ENCODE measurements at places on chromosomes 11 and 22.

DNA sequence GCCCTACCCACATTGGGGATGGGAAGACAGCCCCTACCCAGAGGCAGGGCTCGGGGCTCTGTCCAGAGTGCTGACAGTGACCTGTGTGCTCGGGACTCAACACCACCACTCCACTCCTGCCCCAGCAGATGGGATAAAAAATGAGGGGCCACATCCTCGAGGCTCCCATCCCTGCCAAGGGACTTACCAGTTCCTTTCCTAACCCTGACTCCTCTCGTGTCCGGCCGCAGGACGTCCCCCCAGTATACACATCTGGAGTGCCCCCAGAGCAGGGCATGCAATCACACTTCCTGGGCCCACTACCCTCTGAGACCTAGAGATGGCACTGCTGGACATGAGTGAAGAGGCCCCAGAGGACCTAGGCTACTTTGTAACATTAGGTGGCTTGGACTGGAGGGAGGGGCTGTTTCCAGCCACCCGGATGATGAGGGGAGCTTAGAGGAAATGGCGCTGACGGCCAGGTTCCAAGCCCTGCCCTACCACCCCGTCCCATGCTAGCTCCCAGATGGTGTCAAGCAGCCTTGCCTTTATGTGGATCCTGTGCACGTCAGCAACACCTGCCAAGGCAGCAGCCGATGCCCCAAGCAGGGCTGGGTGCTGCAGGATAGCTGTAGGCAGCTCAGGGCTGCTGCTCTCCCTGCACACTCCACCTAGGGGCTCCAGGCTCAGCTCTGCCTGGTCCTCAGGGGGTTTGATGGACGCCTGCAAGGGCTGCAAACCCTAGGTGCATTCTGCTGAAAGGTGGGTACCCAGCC, 86.6 kb downstream of the DGCR2 start:
- DNase-seq: no peak

GRCh38 chr11:76790251-76790650, 7.1 kb downstream of the TSKU start:
- DNase-seq: no peak

GRCh38 chr11:96817482-96818399, 427.9 kb downstream of the JRKL start:
- no peak for DNase-seq

DNA sequence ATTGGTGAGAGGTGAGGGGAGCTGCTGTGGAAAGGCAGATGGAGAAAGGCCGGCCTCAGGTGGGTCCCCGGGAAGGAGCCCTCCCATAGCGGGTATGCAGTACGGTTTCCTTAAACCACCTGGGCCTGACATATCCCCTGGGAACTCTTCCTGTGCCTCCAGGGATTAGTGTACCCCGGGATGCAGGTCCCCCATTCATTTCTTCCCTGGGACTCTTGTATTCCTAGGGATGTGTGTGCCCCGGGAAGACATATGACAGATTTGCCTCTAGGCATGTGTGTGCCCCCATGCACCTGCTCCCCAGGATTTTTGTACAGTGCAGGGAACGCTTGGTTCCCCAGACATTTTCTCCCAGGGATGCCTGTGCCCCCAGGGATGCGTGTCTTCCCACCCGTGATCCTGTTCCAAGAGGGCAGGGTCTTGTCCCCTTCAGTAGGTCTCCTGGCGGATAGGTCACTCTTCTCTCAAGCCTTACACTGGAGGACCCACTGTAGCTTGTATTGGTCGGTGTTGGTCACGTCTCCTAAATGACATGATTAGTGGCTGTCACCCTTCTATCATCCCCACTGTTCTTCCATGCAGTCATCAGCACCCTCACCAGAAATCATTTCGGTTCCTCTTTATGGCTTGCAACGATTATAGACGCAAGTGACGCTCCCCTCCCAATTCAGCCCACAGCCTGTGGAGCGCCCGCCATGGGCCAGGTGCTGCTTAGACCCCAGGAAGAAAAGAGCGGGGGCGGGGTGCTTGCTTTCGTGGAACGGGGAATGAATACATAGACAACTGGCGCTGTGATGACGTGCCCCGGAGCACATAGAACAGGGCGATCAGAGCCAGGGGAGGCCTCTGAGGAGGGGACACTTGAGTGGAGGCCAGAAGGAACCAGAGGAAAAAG, 1.3 kb downstream of the PARVB start:
- no peak for DNase-seq

DNA sequence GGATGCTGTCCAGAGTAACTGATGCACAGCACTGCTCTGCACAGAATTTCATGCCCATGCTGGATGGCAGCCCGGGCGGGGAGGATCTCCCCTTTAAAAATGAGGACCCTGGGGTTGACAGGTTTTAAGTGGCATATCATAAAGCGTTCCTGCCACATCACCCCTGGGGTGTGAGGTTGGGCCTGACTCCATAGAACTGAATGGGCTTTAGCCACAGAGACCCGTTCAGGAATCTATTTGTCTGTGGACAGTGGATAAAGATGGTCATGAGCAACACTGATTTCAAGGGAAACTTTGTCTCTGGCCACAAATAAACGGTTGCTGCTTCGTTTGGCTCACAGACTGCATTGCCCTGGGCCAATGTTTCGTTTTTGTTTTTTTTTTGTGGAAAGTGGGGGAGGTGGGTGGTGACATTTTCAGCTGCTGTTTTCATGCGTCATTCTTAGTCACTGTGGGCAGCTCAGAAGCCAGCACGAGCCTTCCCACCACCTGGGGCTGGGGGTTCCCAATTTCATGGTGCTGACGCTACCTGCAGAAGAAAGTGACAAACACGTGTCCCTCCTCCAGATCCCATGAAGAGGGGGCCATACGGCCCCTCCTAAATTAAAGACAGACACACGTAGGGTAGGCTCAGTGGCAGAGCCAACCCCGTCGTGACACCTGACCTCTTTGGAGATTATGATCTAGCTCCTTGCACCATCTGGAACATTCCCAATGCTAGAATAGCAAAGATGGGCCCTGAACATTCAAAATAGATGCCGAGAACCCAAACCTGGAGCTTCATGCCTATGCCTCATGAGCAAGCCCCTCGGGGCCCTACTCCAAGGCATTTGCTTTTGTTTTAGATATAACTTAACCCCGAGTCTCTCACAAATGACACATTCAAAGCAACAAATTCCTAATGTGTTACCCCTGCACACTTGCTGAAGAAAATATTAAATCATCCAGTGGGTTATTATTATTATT, 54.8 kb upstream of the PHF21B start:
- DNase-seq: peak; percentile 39

- no peak for DNase-seq
Measured at GRCh38 chr11:72668629-72669347, 5.4 kb downstream of the PDE2A start.

DNA sequence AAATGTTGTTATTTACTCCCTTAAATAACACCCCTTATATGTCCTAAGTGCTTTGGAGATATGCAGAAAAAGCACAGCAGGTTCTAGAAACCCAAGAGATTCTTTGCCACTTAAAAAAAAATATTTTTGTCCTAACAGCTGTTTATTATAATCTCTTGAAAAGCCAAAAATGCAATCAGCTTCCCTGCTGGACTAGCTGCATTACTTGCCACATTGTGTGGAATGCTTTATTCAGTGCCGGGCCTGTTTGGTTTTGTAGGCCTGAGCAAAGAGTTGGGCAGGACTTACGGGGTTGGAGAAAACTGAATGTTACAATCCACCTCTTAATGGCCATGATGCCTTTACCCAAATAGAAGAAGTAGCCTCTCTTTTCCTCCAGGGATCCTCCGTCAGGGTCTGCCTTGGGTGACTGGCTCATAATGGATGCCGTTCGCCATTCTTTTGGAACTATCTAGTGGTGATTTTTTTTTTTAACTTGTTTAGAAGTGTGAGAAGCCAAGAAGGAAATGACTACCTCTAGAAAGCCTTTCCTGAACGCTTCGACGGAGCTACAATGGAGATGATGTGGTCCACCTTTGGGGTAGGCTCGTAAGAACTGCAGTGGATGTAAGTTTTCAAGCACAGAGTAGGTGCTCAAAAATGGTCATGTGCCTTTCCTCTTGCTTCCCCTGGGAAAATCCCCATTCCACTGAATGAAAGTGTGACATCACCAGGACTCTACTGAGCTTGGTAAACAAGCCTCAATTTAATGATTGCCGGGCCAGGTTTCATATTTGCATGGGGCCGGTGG, 241.3 kb upstream of the NCAM1 start:
- no peak for DNase-seq

- DNase-seq: no peak
Measured at GRCh38 chr11:127564810-127565209, 564.2 kb upstream of the KIRREL3 start.

GRCh38 chr11:66459138-66459778, 7.4 kb upstream of the PELI3 start:
- DNase-seq: no peak

DNA sequence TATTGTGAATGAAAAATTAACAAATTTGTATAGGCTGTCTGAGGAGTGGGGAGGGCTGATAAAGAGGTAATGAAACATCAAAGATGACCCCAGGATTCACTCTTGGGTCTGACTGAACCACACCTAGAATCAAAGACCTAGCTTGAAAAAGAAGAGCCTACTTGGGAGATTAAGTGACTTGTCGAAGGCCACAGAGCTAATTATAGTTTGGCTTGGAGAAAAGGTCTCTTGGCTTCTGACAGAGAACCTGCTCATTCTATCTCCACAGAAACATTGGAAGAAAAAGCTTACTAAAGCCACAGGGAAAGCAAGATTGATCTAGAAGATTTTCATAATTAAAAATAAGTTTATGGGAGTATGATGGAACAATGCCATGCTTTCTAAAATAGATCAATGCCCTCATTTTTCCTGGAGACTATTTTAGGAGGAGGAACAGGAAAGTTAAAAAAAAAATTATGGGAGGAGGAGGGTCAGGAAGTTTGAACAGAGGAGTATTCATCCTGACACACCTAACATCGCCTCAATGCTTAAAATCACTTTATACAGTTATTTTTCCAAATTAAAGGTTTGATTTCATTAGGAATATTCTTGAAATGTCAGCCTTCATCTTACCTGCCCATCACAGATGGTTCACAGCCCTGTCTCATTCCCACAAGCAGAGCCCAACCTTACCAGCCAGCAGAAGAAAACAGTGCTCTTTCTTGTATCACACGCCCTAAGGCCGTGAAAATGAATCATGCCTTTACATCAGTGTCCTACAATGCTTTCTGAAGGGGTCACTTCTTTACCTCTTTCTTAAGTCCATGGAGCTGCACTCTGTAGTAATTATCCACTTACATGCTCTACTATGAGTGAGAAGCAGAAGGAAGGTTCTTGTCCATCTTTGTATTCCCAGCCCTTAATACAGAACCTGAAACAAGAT, 231.1 kb upstream of the MPPED2 start:
- no peak for DNase-seq

DNA sequence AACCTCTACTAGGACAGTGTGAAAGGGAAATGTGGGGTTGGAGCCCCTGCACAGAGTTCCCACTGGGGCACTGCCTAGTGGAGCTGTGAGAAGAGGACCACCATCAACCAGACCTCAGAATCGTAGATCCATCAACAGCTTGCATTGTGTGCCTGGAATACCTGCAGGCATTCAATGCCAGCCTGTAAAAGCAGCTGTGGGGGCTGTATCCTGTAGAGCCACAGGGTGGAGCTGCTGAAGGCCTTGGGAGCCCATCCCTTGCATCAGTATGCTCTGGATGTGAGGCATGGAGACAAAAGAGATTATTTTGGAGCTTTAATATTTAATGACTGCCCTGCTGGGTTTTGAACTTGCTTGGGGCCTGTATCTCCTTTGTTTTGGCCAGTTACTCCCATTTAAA, 46.3 kb downstream of the PGR start:
- DNase-seq: no peak

- no peak for DNase-seq
Measured at GRCh38 chr11:125005491-125005890, 51.5 kb downstream of the CCDC15 start.

DNA sequence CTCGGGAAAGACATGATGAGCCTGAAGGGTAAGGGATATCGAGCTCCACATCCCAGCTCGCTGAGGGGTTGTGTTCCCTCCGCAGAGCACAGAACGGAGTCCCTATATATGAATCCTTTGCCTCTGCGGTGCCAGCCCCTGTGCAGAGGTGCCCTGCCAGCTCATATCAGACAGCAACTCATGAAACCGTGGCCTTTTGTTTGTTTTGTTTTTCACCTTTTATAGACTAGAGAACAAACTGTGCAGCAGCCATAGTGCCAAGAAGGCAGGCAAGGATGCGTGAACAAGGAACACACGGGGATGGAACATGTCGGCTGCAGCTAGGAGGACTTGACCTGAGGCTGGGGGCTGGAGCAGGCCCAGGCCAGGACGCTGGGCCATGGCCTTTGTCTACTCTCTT, 109.8 kb downstream of the PKNOX2 start:
- no peak for DNase-seq

GRCh38 chr11:90294526-90294925, 71.7 kb upstream of the CHORDC1 start:
- no peak for DNase-seq

DNA sequence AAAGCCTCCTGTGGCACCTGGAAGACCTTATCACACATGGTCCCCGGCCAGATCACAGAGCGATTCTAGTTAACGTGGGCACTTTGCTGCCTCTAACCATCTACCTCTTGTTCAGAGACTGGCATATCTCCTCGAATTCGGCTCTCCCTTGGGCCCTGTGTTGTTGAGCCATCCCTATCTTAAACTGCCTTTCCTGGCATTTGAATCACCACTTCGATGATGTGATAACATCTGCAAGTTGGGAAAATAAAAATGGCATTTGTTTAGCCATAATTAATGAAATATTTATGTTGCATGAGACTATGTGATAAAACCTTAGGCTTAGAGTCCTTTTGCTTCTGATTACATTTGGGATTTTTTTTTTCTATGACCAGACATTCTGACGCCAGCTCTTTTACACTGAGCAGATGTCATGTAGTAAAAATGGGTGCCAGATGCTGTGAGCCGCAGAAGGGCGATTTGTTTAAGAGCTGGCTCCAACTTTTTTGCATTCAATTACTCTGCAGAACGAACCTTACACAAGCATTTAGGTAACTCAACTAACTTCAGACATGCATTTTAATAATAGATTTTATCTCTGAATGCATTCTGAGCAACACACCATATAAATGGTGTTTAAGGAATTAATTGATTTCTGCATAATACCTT, 58.5 kb upstream of the PARVA start:
- DNase-seq: peak; percentile 84

GRCh38 chr11:108466405-108466804, 924 bp downstream of the C11orf65 start:
- DNase-seq: no peak

- DNase-seq: no peak
Measured at GRCh38 chr11:71450939-71451338, 2.1 kb upstream of the NADSYN1 start.

GRCh38 chr11:69486056-69486772, 4.8 kb downstream of the LINC01488 start:
- no peak for DNase-seq

GRCh38 chr11:65316227-65317024, 1.8 kb downstream of the CDC42EP2 start:
- DNase-seq: peak; percentile 98

Measured in GM04503 (cell line).